ENCODE measurements at places on chromosomes 5 and 9. TPM values are rescaled to one million over a fixed set of nuclear protein-coding genes. Genes with fewer than 3 reads are reported as not detected.
A peak's percentile ranks its signal among the peaks of the same experiment; 100 is the strongest.

DNA sequence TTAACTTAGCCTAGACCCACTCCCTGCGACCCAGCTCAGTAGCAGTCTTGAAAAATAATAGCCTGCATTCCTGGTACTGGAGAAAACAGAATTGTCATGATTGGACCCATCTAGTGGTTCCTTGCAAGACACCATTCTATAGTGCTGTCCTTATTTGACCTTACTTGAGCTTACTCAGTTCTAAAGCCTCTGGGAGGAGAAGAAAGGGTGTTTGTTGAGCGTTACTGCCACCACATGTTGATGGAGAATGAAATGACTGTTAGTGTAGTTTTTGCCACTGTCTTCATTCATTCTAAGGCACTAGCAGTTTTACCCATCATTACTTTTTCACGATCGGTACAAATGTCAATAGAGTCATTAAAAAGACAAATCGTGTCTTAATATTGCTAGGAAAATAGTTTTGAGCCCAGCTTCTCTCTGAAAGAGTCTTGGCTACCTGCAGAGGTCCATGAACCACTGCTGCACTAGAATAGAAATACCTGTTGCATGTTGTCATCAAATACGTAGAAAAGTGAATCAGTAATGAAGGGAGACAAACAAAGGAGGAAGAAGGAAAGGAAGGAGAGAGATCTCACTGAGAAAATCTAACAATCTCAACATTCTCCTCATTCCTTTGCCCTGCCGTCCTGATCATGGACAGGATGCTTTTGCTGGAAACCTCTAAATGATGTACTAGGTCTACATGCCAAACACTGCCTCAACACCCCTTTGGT lies 96.0 kb downstream of the LIX1 start:
- no peak for DNase-seq

DNA sequence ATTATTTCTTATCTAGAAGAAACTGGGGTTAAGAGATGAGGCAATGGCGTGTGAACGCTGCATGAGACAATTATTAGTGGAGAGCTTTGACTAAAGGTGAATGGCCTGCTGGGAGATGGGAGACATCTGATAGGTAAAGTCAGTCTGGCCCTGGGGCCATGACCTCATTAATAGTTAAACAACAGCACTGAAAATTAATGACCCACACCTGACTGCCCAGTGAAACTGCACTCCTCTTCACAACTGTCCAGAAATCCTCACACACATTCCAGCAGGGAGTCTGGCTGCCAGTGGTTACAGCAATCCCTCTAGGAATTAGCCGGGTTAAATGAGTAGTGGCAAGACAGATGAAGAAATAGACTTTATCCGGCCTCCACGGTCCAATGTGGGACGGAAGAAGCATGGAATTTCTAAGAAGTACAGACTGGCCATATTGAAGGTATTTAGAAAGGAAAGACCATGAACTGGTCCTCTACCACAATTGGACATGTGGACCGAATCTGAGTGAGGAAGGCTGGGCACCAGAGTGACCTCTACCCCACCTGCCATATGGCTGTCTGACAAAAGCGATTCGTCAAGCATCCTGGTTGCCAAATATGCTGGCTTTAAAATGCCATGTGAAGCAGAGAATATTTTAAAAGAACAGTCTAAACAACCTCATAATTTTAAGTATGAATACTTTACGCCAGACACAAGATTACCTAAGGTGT lies 138.4 kb downstream of the EFNA5 start:
- DNase-seq = peak; percentile 34

GRCh38 chr5:73694089-73694488 lies 68.1 kb downstream of the ARHGEF28 start:
- DNase-seq = no peak

GRCh38 chr5:33688066-33688465 lies 203.7 kb downstream of the ADAMTS12 start:
- DNase-seq = no peak

DNA sequence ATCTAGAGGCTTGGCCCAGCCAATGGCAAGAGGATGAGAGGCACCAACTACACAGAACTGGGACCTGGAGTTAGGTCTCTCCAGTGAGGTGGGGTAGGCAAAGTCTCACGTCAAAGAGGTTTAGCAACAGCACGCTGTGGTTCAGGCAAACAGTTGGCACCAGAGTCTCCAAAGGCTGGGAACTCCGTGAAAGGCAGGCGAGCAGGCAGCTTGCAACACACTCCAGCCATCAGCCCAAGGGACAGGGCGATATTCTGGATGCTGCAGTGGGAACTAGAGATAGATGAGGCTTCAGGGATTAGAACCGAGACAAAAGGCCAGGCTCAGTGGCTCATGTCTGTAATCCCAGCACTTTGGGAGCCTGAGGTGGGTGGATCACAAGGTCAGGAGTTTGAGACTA lies 129.1 kb downstream of the PDZD2 start:
- no peak for DNase-seq

GRCh38 chr5:41509399-41510175 lies 814 bp downstream of the PLCXD3 start:
- no peak for DNase-seq

DNA sequence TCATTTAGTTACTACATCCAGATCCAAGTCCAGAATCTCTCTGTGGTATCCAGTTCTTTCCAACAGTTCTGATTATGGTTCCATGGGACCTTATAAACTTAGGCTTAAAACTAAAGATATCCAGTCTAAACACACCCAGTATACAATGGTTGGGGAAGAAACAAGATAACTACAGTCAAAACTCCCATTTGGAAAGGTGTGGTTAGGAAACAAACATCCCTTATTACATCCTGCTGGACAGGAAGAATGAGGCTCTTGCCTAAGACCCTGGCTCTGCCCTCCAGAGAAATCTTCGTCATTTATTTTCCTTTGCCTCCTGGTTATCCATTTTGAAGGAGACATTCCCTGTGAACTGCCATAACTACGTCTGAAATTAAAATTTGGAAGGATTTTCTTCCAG lies 64.6 kb upstream of the EPB41L4A start:
- no peak for DNase-seq

DNA sequence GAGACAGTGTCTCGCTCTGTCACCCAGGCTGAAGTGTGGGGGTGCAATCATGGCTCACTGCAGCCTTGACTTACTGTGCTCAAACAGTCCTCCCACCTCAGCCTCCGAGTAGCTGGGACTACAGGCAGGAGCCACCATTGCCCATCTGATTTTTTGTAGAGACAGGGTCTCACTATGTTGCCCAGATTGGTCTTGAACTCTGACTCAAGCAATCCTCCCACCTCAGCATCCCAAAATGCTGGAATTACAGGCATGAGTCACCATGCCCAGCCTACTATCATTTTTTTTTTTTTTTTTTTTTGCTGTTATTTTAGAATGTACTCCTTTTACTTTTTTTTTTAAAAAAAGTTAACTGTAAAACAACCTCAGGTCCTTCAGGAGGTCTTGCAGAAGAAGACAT lies 449.0 kb downstream of the CCDC171 start:
- DNase-seq = no peak

INSL6 gene
- total RNA-seq = not detected

CDKN2B-AS1 gene
- not detected for total RNA-seq

Measured in neural progenitor cell (in vitro differentiated cells).